ENCODE measurements at places on chromosomes 12 and 14. TPM values are rescaled to one million over a fixed set of nuclear protein-coding genes. Genes with fewer than 3 reads are reported as not detected.

- no peak for ATAC-seq
These were observed 13.9 kb upstream of the PPP1CC start for GRCh38 chr12:110756611-110757010.

GRCh38 chr12:81859521-81859920, 100.4 kb upstream of the PPFIA2 start:
- no peak for ATAC-seq

Gene ERBB3
- 0.56 TPM for total RNA-seq

DNA sequence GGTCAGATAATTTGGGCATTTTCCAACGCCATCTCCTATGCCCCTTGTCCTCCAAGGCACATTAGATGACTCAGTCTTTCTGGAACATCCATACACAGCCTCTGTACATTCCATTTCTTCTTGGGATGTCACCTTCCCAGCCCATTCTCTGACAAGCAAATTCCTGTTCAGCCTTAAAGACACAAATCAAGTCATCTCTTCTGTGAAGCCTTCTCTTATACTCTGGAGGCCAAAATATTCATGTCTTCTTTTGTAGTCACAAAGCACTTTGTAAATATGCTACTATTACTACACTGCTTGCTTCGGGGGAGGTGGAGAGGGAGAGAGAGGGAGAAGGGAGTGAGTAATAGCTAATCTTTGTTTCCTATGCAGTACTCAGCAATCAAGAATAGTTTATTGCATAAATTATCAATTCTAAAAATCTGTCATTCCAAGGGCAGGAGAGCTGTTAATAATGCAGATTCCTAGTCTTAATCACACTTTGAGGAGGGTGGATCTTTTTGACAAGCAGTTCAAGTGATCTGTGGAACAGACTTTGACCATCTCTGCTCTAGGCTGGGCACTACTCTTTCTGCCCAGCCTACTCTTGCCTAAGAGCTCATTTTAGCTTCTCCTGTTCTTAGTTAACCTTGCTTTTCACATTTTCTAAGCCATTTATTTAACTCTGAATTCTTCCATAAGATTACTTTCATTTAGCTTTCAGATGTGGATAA, 27.9 kb downstream of the KCNMB4 start:
- ATAC-seq, result no peak

DNA sequence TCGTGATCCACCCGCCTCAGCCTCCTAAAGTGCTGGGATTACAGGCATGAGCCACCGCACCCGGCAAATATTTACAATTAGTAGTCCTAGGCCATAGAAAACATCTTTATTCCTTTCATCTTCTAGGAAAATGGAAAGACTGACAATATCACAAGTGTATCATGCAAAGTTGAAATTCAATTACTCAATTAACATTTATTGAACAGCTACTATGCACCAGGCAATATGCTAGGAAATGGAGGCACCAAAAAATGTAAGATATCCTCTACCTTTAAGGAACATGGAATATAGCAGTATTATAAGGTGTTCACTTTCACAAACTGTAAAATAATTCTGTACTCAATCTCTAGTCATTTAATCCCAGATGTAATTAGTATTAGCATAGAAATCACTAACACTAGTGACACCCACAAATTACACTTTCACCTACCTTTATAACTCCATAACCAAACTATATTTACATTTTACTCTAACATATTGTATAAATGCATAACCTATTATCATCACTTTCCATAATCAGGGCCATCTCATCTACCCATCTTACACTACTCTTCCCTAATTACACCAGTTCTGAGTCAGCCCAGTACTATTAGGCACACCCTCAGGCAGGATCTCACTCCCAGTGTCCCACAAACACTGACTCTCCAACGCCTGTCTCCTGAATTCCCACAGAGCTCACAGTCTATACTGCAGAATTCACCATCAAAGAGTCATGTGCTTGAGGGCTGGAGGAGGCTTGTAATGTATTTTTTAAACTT, 10.4 kb downstream of the CORO1C start:
- no peak for ATAC-seq

GRCh38 chr12:118220702-118221101, 84.8 kb downstream of the PEBP1 start:
- no peak for ATAC-seq

GRCh38 chr12:8899830-8900229, 14.5 kb upstream of the PHC1 start:
- ATAC-seq, result no peak

GRCh38 chr14:79516009-79516408, 695.3 kb downstream of the DIO2 start:
- ATAC-seq, result no peak

- ATAC-seq, result no peak
These were observed 60.0 kb upstream of the DIO3 start for GRCh38 chr14:101501341-101501740.

- ATAC-seq, result no peak
These were observed 12.3 kb downstream of the IL31 start for GRCh38 chr12:122161682-122162081.

Gene ZNF891
- 1.4 TPM for total RNA-seq

DNA sequence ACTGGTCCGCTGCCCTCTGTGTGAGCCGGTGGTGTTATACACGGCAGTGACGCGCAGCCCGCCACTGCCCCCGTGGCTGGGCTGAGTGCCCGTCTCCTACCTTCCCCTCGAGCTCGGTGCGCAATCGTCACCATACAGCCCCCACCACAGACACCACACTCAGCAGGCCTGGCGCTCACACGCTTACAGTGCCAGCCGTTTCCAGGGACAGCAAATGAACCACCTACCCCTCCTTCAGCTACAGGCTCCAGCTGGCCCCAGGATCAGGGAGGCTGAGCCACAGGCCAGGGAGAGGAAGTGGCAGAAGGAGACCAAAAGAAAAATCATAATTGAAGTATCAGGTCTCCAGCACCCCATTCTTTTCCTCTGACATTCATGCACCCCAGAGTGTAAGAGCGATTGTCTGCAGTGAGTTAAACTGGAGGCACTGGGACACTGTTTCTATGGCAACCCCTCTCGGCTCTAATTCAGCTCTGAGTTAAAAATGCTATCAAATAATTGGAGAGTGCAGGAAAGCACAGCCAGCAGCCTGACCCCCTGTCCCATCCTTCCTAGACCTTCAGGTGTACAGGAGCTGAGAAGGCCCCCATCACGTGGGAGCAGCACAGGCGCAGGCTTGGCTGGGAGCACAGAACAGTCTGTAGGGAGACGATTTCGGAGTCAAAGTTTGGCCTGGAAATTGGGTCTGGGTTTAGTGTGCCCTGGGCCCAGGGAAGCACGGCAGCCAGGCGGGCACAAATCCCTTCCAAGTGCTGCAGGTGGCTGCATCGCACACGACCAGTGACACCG, 18.0 kb downstream of the LRTM2 start:
- no peak for ATAC-seq

DNA sequence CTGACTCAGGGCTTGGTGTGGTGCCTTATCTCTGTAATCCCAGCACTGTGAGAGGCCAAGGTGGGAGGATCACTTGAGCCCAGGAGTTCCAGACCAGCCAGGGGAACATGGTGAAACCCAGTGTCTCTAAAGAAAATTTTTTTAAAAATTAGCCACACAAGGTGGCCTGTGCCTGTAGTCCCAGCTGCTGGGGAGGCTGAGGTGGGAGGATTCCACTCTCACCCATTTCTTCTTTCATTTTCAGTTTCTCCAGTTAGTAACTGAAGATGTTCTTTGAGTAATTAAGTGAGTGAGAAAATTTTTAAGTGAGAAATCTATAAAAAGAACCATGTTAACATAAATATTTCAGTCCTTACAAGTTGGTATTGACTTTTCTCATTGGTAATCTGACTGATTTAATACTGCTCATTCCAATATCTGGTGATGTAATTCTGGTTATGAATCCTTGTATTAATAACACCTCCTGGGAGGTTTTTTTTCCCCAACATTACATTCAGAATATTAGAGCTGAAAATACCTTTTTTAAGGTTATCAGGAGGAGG, 6.1 kb downstream of the METTL3 start:
- peak; percentile 82 for ATAC-seq

- ATAC-seq, result no peak
These were observed 16.9 kb upstream of the PPP1R1A start for GRCh38 chr12:54605138-54605970.

- no peak for ATAC-seq
These were observed 122.0 kb upstream of the CCND2 start for GRCh38 chr12:4151362-4152121.

Gene OR8S1
- not detected for total RNA-seq

Gene FAM186B
- total RNA-seq, result not detected

Gene NOVA1
- total RNA-seq, result 0.19 TPM

Gene TBPL2
- total RNA-seq, result not detected

GRCh38 chr12:51062631-51063397, 14.7 kb downstream of the LETMD1 start:
- no peak for ATAC-seq

- no peak for ATAC-seq
These were observed 22.6 kb upstream of the KIF26A start for GRCh38 chr14:104115691-104116287.

DNA sequence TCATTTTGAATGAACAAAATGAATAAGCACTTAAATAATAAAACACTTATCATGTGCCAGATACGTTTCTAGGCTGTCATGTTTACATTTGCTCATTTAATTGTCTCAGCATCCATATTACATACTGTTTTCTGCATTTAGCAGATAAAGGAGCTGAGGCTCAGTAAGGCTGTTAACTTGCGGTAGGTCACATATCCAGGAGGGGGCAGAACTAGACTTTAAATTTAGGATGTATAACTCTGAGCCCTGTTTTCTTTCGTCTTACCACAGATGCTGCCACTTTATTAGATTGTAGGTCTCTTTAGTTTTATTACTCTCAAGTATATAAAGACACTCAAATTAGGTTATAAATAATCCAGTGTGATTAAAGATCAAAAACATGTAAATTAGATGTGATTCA, 17.7 kb downstream of the IRAK4 start:
- no peak for ATAC-seq

Gene SERPINA9
- total RNA-seq, result not detected

DNA sequence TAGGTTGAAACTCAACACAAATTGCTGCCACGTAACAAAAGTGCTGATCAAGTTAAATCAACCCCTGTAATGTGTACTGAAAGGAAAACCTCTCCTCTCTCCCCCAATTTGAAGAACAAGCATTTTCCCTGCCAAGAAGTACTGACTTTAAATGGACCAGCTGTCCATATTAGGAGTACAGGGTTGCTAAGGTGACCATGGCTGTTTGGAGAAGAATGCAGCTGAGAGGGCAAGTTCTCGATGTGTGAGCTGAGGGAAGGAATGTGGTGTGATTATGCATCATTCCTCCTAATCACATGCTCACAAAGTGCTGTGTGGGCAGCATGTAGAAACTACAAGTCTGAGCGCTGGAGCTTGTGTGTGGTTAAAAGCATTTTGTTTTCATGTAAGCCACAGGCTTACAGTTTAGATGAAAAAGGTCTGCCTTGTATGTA, 50.9 kb upstream of the CCT2 start:
- ATAC-seq, result peak; percentile 99

- no peak for ATAC-seq
These were observed 7.0 kb downstream of the MYL2 start for GRCh38 chr12:110913119-110914056.

GRCh38 chr12:12909995-12910420, 18.6 kb downstream of the GPRC5A start:
- no peak for ATAC-seq

Gene MIP
- not detected for total RNA-seq

GRCh38 chr12:82600379-82600778, 86.3 kb upstream of the TMTC2 start:
- ATAC-seq, result no peak

- no peak for ATAC-seq
These were observed 71.8 kb downstream of the TTLL5 start for GRCh38 chr14:75732888-75733287.

Gene RNASE3
- not detected for total RNA-seq

DNA sequence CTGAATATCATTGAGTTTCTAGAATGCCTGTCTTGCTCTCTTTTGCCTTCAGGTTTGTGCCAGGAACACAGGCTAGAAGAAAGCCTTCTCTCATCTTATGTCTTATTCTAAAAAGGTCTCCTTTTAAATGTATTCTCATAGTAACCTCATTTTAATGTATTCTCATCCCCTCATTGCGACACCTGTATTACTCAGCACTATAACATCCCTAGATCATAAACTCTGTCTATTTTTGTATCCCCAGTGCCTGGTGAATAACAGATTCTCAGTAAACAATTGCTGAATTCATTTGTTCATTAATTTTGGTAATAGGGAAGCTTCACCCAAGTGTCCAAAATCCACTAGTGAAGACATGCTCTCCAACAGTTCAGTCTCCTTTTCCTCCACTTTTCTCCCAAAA, 8.8 kb upstream of the LRRK2 start:
- ATAC-seq, result no peak
